CD4-positive, alpha-beta T cell treated with Interleukin-6 at 100 ng/mL for 8 hours (primary cell): ENCODE measurements at places on chromosomes 2 and 18.

- no peak for DNase-seq
Observed at GRCh38 chr18:72849671-72850070, 18.1 kb downstream of the NETO1 start.

GRCh38 chr2:11014026-11014425 is 102.3 kb downstream of the KCNF1 start:
- no peak for DNase-seq

- DNase-seq, result no peak
Observed at GRCh38 chr2:229370509-229370908, 99.4 kb upstream of the PID1 start.

DNA sequence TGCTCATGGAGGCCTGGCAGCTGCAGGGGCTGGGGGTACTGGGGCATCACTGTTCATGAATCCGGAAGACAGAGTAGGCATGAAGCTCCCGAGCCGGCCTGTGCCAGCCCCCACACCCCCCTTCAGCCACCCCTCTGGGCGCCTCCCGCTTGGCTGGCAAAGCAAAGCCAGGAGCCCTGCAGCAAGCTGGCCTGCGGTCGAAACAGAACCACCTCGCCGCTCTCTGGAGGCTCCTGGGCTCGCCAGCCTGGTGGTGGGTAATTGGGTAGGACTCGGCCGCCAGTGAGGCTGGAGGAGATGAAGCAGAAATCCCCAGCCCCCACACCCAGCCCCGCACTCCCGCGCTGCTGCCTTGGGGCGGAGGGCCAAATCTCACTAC is 70.9 kb upstream of the GPC1 start:
- no peak for DNase-seq

DNA sequence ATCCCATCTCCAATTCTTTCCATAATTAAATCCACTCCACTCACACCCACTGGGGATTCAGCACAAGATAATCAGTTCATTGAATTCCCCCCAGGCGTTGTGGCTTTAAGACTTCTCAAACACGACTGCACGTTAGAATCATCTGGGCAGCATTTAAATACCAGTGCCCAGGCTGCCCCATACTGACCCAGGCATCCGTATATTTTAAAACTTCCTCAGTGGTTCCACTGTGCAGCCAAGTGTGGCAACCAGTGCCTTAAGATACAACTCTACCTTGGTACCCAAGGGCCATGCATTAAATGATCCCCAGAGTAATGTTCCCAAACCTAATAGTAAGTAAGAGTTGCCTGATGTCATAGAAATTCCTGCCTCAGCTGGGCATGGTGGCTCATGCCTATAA is 54.3 kb upstream of the BZW1 start:
- DNase-seq, result no peak

DNA sequence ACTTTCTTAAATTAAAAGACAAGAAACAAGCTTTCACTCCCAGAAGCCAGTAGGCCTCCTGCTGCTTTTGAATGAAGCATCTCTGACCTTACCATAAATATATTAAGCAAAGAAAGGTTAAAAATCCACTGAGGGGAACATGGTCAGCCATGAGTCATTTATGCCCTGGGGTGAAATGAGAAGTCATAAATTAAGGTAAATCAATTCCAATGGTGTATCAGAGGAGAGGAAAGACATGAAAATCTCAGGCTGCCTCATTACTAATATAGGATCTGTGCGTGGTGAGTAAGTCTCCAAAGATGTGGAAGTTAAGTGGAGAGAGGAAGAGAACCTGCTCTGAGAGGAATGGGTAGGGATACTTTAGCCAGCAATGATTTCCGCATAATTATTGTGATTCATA is 292.3 kb upstream of the CHAC2 start:
- DNase-seq, result no peak

GRCh38 chr18:44819944-44820510 is 139.3 kb downstream of the SETBP1 start:
- DNase-seq, result no peak

DNA sequence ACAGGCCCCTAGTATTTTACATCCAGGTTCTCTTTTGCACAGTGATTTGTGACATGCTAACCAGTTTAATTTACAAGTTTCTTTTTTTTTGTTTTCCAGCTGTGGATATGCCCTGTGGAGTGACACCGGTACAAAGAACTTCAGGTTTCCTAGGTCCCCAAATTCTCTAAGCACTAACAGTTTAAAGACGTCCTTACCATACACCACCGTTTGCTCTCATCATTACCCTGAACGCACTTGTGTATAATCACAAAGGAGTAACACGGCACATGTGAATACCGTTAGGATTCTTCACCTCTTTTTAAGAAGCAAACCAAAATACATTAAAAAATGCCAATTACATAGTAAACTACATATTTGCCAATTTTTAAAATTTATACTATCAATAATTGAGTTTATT is 853 bp downstream of the LANCL1 start:
- DNase-seq, result no peak

DNA sequence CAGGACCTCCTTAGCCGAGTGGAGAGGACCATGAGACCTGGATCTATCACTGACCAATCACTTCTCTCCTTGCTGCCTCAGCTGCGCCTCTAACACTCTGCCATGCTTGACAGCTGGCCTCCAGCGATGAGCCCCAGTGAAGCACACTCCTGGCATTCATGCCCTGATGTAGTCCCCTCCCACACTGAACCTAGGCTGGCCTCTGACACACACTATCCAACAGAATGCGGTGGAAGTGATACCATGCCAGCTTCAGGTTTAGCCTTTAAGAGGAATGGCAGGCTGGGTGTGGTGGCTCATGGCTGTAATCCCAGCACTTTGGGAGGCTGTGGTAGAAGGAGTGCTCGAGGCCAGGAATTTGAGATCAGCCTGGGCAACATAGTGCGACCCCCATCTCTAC is 73.7 kb upstream of the LAPTM4A start:
- no peak for DNase-seq

DNA sequence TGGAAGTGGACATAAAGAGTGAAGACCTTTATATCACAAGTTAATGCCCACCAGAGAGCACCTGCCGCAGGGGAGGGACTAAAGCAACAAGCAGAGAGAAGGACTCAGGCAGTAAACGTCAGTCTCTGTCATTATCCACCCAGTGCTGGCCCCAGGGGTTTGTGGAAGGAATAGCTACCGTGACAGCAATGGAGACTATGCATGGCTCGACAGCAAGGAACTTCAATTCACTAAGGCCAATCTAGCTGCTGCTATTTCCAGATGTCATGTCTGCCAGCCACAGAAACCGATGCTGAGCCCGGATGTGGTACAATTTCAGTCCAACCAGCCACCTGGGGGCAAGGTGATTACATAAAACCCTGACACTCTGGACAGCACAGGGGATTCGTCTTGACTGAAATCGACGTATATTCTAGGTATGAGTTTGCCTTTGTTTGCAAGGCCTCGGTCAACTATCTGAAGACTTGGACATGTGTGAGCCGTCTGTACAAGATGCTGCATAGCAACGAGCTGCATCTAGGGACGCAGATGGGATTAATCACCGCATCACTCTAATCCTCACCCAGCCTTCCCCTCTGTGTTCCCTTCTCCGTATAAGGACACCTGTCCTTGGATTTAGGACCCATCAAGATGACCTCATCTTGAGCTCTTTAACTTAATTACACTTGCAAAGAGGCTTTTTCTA is 154.1 kb upstream of the SH3BP4 start:
- DNase-seq, result no peak
